ENCODE measurements at places on chromosomes 12 and 14.

DNA sequence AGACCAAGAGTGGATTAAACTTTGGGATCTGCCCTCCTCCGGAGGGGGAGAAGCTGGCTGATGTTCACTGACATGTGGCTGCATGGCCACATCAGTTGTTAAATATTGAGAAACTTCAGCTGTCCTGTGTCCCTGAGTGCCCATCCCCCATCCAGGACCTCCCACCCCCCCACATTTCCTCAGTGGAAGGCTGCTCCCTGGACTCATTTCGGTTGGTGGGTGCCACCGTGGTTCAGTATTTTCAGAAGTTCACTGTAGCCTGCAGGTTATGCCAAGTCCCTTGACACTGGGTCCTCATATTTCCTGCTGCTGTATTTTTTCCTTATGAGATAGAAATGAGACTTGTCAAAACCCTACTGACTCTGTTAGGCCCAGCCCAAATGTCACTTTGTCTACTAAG lies 302.4 kb downstream of the CACNA1C start:
- no peak for DNase-seq

- peak; percentile 88 for DNase-seq
These were observed at the start of gene NUAK1 for GRCh38 chr12:106138633-106139421. TSS of gene NUAK1 (minus strand) at chr12:106138954. CDS start at chr12:106138653, 301 bp downstream.

GRCh38 chr12:115857160-115857920 lies 420.2 kb downstream of the MED13L start:
- DNase-seq = no peak

DNA sequence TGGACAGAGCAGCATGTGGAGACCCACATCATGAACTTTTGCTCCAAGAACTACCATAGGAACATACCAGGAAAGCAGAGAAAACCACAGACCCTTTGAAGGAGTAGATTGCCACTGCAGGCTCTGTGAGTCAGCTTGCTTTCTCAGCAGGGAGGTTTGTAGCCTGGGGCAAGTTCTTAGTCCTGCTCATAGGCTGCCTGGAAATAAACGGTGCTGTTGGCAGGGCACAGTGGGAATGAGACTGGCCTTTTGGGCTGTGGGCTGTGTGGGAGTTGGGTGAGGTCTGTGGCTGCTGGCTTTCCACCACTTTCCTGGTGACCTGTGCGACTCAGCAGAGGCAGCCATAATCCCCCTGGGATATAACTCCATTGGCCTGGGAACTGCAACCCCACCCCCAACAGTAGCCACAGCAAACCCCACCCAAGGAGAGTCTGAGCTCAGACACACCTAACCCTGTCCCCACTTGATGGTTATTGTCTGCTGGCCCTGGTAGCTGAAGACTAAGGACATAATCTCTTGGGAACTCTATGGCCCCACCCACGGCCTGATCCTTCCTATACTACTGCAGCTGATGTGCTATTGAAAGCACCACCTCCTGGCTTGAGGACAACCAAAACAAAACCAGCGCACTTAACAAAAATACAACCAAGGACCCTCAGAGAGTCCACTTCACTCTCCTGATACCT lies 192.1 kb upstream of the GARIN6 start:
- DNase-seq = no peak

GRCh38 chr14:32183151-32184058 lies 18.4 kb upstream of the RNU6-7 start:
- no peak for DNase-seq
